ENCODE measurements at places on chromosomes 6 and 20.

DNA sequence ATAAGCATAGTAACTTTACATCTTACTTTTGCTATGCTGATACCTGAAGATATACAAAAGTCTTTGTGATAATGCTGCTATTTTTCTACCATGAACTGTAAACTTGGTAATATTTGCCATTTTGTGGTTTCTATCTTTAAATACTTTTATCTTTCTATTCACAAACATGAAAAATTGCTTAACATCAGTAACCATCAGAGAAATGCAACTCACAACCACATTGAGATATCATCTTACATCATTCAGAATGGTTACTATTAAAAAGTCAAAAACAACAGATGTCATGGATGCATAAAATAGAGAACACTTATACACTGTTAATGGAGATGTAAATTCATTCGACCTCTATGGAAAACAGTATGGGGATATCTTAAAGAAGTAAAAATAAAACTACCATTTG lies 112.0 kb downstream of the TRDN start:
- no peak for DNase-seq

- DNase-seq, result peak; percentile 43
Measured at GRCh38 chr6:36679043-36679833, 724 bp downstream of the CDKN1A start.

GRCh38 chr6:79201983-79202382 lies 32.5 kb downstream of the HMGN3 start:
- DNase-seq, result no peak

DNA sequence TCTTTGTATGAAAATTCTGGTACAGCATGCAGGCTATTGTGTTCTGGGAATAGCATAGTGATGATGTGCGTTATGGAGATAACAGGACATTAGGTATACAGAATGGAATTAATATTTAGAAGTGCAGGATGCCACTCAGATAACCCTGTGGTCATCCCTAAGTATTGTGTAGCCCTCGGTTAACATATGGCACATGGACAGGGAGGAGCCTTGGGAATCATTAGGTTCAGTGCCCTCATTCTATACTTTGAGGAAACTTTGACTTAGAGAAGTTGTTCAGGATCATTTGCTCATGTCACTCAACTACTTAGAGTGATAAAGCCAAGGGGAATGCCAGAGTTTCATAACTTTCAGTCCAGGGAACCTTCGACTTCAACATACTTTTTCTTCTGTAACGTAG lies 185.9 kb downstream of the UST start:
- no peak for DNase-seq

- no peak for DNase-seq
Measured at GRCh38 chr20:32718749-32719348, 24.4 kb downstream of the COMMD7 start.

GRCh38 chr6:35392111-35392702 lies 49.8 kb downstream of the PPARD start:
- DNase-seq, result no peak

DNA sequence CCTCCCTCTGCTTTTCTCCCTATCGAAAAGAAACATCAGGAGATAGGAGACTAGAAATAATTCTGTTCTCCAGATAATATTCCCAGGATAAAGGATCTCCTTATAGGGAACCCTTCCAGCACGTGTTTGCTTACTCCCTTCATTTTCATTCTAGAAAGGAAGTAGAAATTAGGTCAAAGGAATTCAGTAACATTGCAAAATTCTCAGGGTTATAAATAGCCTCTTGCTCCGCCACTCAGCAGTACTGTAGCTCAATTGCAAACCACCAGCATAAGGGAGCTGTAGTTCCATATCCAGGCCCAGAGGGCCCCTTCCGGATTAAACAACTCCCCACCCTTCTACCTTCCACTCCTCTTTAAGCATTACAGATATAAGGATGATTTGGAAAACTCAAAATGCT lies 6.2 kb downstream of the ELMO2 start:
- DNase-seq, result no peak

- DNase-seq, result no peak
Measured at GRCh38 chr6:161924516-161925116, 650.8 kb upstream of the AGPAT4 start.

- no peak for DNase-seq
Measured at GRCh38 chr20:51961964-51962761, 159.8 kb upstream of the SALL4 start.

GRCh38 chr6:165605901-165606739 lies 56.9 kb downstream of the PDE10A start:
- no peak for DNase-seq

DNA sequence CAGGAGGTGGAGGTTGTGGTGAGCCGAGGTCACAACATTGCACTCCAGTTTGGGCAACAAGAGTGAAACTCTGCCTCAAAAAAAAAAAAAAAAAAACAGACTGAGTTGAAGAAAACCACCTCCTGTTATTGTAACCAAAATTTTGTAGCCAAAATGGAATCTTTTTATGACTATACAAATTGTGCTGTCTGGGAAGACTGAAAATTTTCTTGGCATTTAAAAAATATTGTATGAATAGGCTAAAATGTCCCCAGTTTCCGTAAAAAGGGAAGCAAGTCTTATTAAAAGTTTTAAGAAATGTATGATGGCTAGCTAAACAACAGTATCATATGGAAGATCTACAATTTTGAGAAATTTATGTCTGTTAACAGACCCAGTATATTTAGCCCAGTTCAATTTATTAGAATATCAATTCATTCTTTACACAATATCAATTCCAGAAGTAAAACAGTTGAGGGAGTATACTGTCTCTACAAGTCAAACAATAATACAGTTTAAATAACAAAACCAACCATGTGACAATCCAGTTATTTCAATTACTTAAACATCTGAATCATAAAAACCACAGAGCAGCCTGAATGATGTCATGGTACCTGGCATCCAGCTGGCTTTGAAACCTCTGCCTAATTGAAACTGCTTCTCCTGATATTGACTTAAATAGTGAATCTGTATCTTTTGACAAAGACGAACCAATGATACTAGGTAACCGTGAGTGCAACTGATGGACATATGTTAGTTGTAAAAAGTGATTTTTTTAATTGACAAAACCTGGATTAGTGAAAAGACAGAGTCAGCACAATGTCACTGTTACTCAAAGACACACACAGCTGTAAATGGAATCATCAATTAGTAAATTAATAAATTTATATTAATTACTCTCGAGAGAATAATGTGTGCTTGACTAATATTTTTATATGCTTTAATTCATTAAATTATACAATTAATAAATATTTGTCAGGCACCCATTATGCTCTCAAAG lies 166.6 kb upstream of the MARCKS start:
- DNase-seq, result no peak

GRCh38 chr20:50188879-50189680 lies 1.6 kb upstream of the CEBPB start:
- no peak for DNase-seq

Measured in activated naive CD4-positive, alpha-beta T cell treated with anti-CD3 and anti-CD28 coated beads, Interleukin-2, amount 10 ng/mL, durations not matched to agents 7 days and 5 days (primary cell).